CD4-positive, alpha-beta T cell treated with Interleukin-15 for 4 hours (primary cell): ENCODE measurements at places on chromosomes 4 and X.

GRCh38 chrX:119895843-119896326 is at the start of gene AKAP14:
AKAP14 (plus strand) TSS chrX:119895893; CDS start chrX:119903224, 7,331 bp downstream.
- no peak for DNase-seq

DNA sequence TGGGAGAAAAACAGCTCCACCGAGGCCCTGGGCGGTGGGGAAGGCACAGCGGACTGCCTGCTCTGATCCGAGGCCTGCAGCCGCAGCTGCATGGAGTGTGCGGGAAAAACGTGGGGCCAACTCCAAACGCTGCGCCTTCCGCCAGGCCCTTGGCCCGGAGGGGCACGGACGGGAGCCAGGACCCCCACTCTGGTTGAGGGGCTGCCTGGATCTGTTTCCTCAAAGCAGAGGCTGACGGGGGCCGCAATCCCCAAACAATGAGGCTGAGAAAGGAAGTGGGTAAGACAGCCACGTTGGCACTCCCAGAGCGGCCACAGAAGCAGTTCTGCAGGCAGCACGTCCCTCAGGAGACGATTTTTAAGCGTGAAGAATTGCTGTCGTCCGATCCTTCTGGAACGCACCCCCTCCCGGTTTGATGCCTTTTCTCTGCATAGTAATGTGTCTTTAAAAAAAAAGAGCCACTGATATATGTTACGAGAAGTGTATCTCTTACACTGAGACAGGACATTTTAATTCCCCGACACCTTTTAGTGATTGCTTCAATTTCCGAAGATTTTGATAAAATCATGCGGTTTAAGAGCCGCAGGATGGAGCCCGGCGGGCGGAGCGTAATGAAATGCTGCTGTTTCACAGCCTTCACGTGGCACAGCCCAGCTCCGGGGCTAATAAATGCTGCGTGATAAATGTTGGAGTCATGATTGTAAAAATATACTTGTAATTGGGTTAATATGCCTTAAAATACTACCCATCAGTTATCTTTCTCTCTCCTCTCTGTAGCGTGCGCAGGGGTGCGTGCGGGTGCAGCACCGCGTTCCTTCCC is 85.7 kb downstream of the FAM53A start:
- no peak for DNase-seq

GRCh38 chr4:83732114-83732635 is 196.3 kb downstream of the GPAT3 start:
- DNase-seq, result no peak

- peak; percentile 27 for DNase-seq
These were observed 43.3 kb upstream of the PRDM8 start for GRCh38 chr4:80153874-80154544.

GRCh38 chr4:175407926-175408325 is 404.1 kb downstream of the GPM6A start:
- no peak for DNase-seq

DNA sequence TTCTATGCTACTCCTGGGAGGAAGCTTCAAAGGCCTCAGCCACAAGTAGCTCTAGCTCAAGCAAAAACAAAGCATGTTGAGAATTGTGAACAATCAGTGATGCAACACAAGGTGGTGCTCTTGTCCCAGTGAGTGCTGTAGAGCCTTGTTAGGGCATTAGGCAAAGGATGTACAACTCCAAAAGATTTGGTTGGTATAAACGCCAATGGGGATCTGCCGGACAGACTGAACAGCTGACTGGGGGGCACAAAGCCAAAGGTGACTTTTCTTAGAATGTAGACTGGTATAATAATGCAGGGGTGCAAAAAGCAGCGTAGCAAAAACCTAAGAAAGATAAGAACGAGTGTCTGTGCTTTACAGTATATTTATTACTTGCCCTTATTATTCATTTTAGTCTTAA is 62.6 kb upstream of the ALB start:
- DNase-seq, result no peak

DNA sequence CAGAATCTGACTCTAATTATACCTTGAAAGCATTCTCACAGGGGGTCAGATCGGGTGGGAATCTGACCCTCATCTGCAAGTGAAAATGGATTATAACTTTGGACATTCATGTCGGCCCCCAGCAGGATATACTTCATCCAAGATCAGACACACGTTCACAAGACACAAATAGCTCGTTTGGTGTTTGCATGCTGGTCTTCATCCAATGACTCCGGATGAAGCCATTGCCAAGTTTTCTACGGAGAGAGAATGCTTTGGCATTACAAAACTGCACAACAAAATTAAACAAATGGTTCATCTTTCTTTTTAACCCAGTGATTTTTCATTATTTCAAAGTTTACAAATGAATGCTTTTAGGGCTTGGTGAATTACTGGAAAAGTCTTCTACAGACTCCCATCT is 105.5 kb downstream of the MID1 start:
- DNase-seq, result no peak

DNA sequence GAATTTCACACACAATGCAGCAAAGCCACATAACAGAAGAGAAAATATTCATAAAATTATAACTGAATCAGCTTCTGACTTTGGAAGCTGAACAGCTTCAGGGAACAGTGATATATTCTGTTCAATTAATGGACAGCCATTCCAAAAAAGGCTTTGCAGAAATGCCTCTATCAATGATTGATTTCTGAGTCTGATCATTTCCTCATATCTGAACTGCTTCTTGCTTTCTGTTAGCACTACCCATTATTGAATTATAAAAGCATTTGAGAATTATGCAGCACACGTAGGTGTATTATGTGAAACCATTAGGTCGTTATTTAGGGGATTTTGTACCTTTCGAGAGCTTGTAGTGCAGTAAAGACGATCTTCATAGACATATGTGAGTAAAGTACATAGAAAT is 159.6 kb downstream of the STIM2 start:
- no peak for DNase-seq

GRCh38 chr4:75229806-75230570 is 284.2 kb downstream of the RCHY1 start:
- DNase-seq, result no peak

DNA sequence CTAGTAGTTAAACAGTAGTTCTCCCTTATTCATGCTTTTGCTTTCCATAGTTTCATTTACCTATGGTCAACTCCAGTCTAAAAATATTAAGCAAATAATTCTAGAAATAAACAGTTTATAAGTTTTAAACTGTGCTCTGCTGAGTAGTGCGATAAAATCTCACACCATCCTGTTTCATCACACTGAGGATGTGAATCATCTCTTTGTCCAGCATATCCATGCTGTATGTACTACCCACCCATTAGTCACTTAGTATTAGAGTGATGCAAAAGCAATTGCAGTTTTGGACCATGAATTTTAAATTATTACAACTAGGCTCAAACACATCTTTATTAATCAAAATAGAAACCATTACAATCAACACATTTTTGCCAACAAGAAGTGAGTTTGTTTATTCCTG is 187.4 kb downstream of the TEX13C start:
- no peak for DNase-seq

- no peak for DNase-seq
These were observed 607 bp upstream of the DKC1 start for GRCh38 chrX:154761977-154762536.
